Astrocyte (in vitro differentiated cells and primary cell): ENCODE measurements at places on chromosomes 6 and 20. TPM values are rescaled to one million over a fixed set of nuclear protein-coding genes. Genes with fewer than 3 reads are reported as not detected.
A peak's percentile ranks its signal among the peaks of the same experiment; 100 is the strongest.

The ATP6V1G2 gene
- 2.6 and 3.4 TPM in 2 replicates for total RNA-seq

The EMILIN3 gene
- 0.20 TPM in 1 of 2 replicates, not detected in the other for total RNA-seq

The OLIG3 gene
- 0.14 TPM in 1 of 2 replicates, not detected in the other for total RNA-seq

The PLEKHG1 gene
- total RNA-seq: 8.9 and 12.1 TPM in 2 replicates

The FERMT1 gene
- 8.4 and 10.9 TPM in 2 replicates for total RNA-seq

The CD83 gene
- total RNA-seq: 1.6 and 1.8 TPM in 2 replicates

The BRPF3 gene
- total RNA-seq: 28.8 and 32.0 TPM in 2 replicates

The RFX6 gene
- total RNA-seq: not detected in 2 replicates

The SPTLC3 gene
- 5.6 and 5.7 TPM in 2 replicates for total RNA-seq

The ITPR3 gene
- 17.7 and 21.3 TPM in 2 replicates for total RNA-seq

The BHLHE23 gene
- not detected in 2 replicates for total RNA-seq

The KIF25 gene
- not detected in 2 replicates for total RNA-seq

The IL17F gene
- not detected in 2 replicates for total RNA-seq

DNA sequence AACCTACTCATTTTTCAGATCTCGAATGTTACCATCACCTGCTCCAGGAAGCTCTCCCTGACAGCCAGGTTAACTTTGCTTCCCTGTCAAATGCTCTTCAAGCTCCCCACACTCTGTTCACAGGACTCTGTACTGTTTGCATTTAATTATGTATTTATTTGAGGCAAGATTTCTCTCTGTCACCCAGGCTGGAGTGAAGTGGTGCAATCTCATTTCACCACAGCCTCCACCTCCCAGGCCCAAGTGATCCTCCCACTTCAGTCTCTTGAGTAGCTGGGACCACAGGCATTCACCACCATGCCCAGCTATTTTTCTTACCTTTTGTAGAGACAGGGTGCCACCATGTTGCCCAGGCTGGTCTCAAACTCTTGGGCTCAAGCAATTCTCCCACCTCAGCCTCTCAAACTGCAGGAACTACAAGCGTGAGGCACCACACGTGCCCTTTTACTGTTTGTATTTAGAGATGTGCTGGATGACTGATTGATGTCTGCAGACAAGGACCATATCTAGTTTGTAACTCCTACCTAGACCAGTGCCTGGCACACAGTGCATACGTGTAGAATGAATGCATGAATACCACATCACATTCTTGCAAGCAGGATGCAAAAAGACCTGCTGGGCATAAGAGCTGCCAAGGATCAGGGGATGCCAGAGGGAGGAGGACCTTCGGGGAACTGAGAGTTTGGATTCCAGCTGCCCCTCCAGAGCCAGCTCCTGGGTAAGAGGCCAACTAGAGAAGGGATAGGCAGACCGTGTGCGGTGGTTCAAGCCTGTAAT lies 15.6 kb upstream of the CBFA2T2 start:
- H3K36me3 ChIP-seq: no peaks in the 10 kb centered on the region
- H3K27me3 ChIP-seq: peaks cover 26% of the 10 kb centered on the region
- no peak for DNase-seq
- H3K4me3 ChIP-seq: no peak overlapping the region
- H3K4me1 ChIP-seq: no peaks in the 10 kb centered on the region
- no peak overlapping the region for H3K27ac ChIP-seq

- H3K4me1 ChIP-seq: peaks cover 5% of the 10 kb centered on the region
- H3K36me3 ChIP-seq: no peaks in the 10 kb centered on the region
- DNase-seq: no peak
Measured at GRCh38 chr6:27154696-27155095, 92.8 kb upstream of the PRSS16 start.

GRCh38 chr6:20467437-20467836 lies 65.8 kb downstream of the E2F3 start:
- H3K27me3 ChIP-seq: no peaks in the 10 kb centered on the region
- no peak overlapping the region for H3K4me3 ChIP-seq
- H3K36me3 ChIP-seq: no peaks in the 10 kb centered on the region

DNA sequence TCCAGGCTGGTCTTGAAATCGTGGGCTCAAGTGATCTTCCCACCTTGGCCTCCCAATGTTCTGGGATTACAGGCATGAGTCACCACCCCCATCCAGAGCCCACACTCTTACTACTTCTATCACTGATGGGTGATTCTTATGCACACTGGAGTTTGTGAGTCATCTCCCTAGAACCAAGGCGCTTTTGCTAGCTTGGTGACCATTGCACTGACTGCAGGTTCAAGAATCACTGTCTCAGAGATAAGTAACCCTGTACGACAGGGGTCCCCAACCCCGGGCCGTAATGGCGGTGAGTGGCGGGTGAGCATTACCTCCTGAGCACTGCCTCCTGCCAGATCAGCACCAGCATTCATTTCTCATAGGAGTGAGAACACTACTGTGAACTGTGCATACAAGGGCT lies 118.8 kb downstream of the MAP3K7 start:
- H3K36me3 ChIP-seq: no peaks in the 10 kb centered on the region
- H3K27ac ChIP-seq: no peak overlapping the region
- peaks cover 9% of the 10 kb centered on the region for H3K4me1 ChIP-seq

- H3K27me3 ChIP-seq: peaks cover under 1% of the 10 kb centered on the region
- no peak for DNase-seq
- no peak overlapping the region for H3K4me3 ChIP-seq
- H3K36me3 ChIP-seq: no peaks in the 10 kb centered on the region
- H3K27ac ChIP-seq: no peak overlapping the region
Measured at GRCh38 chr6:53658992-53659391, 6.6 kb downstream of the KLHL31 start.

DNA sequence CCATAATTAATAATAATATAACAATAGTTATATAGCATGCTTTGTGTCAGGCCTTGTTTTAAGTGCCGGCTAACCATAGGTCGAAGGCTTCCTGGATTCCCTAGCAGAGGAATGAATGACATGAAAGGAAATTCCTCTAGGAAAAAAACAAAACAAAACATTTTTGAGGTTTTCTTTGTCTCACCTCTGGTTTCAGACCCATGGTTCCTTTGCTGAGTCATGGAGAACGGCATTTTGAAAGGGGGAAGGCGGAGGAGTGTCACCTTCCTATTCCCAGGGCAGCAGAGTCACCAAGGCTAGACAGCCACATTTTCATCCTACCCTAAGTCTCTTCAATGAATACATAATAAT lies 25.3 kb upstream of the CCND3 start:
- peaks cover 29% of the 10 kb centered on the region for H3K4me1 ChIP-seq
- H3K27ac ChIP-seq: peak overlapping the region; percentile 80
- no peaks in the 10 kb centered on the region for H3K27me3 ChIP-seq
- DNase-seq: peak; percentile 88
- H3K36me3 ChIP-seq: no peaks in the 10 kb centered on the region

- no peaks in the 10 kb centered on the region for H3K4me1 ChIP-seq
- H3K27me3 ChIP-seq: no peaks in the 10 kb centered on the region
- peaks cover 4% of the 10 kb centered on the region for H3K36me3 ChIP-seq
Measured at GRCh38 chr6:166534658-166535406, 51.6 kb downstream of the RAMACL start.

- H3K27ac ChIP-seq: no peak overlapping the region
- H3K27me3 ChIP-seq: peaks cover 4% of the 10 kb centered on the region
- H3K4me1 ChIP-seq: no peaks in the 10 kb centered on the region
- H3K4me3 ChIP-seq: no peak overlapping the region
- DNase-seq: no peak
Measured at GRCh38 chr20:38874460-38875174, 51.6 kb upstream of the FAM83D start.

- peaks cover 16% of the 10 kb centered on the region for H3K4me1 ChIP-seq
- no peaks in the 10 kb centered on the region for H3K36me3 ChIP-seq
- no peak overlapping the region for H3K27ac ChIP-seq
- DNase-seq: no peak
- H3K27me3 ChIP-seq: no peaks in the 10 kb centered on the region
Measured at GRCh38 chr6:107440936-107441335, 18.4 kb downstream of the PDSS2 start.

- no peak overlapping the region for H3K27ac ChIP-seq
- H3K36me3 ChIP-seq: no peaks in the 10 kb centered on the region
- no peak overlapping the region for H3K4me3 ChIP-seq
- peaks cover 24% of the 10 kb centered on the region for H3K27me3 ChIP-seq
Measured at GRCh38 chr20:46178891-46179290, 60.8 kb downstream of the CD40 start.

DNA sequence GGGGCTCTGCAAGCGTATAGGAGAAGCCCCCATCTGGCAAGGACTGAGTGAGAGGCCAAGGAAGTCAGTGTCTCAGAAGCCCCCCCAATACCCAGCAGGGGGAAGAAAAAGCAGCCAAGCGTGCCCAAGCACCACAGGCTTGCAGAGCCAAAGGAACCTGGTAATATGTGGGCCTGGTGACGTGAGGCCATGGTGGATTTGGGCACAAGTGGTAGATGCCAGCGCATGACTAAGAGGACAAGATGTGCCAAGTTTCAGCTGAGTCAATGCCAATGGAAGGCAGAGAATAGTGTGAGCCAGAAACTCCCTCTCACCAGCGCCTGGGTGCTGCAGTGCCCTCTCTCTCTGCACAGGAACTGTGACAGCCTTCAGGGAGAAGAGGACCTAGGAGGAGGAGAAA lies 110.0 kb downstream of the QRSL1 start:
- H3K4me3 ChIP-seq: no peak overlapping the region
- H3K27me3 ChIP-seq: no peaks in the 10 kb centered on the region
- DNase-seq: no peak
- no peaks in the 10 kb centered on the region for H3K4me1 ChIP-seq
- H3K36me3 ChIP-seq: no peaks in the 10 kb centered on the region

DNA sequence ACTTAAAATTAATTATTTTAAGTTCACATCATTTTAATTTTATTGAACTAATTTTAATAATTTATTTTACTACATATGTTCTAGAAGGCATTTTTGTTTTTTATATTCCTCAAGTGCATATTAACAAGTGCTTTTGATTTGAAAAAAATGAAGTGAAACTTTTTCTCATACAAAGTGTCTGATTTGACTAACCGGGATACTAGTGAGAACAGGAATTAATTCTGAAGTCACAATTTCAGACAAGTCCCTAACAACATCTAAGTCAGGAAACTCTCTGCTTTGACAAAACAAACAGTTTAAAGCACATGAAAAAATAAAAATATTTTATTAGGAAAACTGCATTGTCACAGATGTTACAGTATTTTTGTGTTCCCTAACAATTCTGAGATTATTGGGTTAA lies 1166.3 kb upstream of the CITED2 start:
- no peak overlapping the region for H3K4me3 ChIP-seq
- H3K36me3 ChIP-seq: no peaks in the 10 kb centered on the region
- no peaks in the 10 kb centered on the region for H3K27me3 ChIP-seq
- no peak for DNase-seq
- H3K27ac ChIP-seq: peak overlapping the region; percentile 47
- H3K4me1 ChIP-seq: peaks cover 35% of the 10 kb centered on the region

GRCh38 chr6:45650524-45651135 lies 272.9 kb upstream of the SUPT3H start:
- peak; percentile 96 for DNase-seq
- H3K36me3 ChIP-seq: no peaks in the 10 kb centered on the region
- peaks cover 44% of the 10 kb centered on the region for H3K4me1 ChIP-seq
- H3K4me3 ChIP-seq: no peak overlapping the region

- no peaks in the 10 kb centered on the region for H3K27me3 ChIP-seq
- DNase-seq: peak; percentile 92
- peaks cover 26% of the 10 kb centered on the region for H3K4me1 ChIP-seq
- no peaks in the 10 kb centered on the region for H3K36me3 ChIP-seq
- peak overlapping the region; percentile 97 for H3K27ac ChIP-seq
- peak overlapping the region; percentile 48 for H3K4me3 ChIP-seq
Measured at GRCh38 chr6:112298021-112298745, 43.8 kb upstream of the LAMA4 start.

- no peaks in the 10 kb centered on the region for H3K4me1 ChIP-seq
- no peak for DNase-seq
- H3K27me3 ChIP-seq: no peaks in the 10 kb centered on the region
Measured at GRCh38 chr6:167529444-167530335, 204.8 kb downstream of the TTLL2 start.

- H3K4me1 ChIP-seq: no peaks in the 10 kb centered on the region
- no peak for DNase-seq
Measured at GRCh38 chr6:38929560-38929959, 119.0 kb upstream of the GLP1R start.

GRCh38 chr6:129598244-129599187 lies 111.5 kb downstream of the ARHGAP18 start:
- no peaks in the 10 kb centered on the region for H3K4me1 ChIP-seq
- DNase-seq: peak; percentile 53
- H3K27ac ChIP-seq: no peak overlapping the region
- no peaks in the 10 kb centered on the region for H3K27me3 ChIP-seq
- peaks cover 4% of the 10 kb centered on the region for H3K36me3 ChIP-seq

GRCh38 chr6:10033223-10033829 lies 381.5 kb downstream of the TFAP2A start:
- no peak overlapping the region for H3K4me3 ChIP-seq
- no peaks in the 10 kb centered on the region for H3K36me3 ChIP-seq
- H3K27ac ChIP-seq: no peak overlapping the region
- peak; percentile 35 for DNase-seq
- peaks cover 5% of the 10 kb centered on the region for H3K4me1 ChIP-seq

GRCh38 chr20:56392881-56393482 lies 537 bp downstream of the CSTF1 start:
- H3K4me3 ChIP-seq: peak overlapping the region; percentile 96
- peak overlapping the region; percentile 95 for H3K27ac ChIP-seq

GRCh38 chr6:12749531-12750379 lies 33.2 kb downstream of the PHACTR1 start:
- H3K36me3 ChIP-seq: no peaks in the 10 kb centered on the region
- H3K27me3 ChIP-seq: peaks cover 17% of the 10 kb centered on the region
- H3K4me1 ChIP-seq: no peaks in the 10 kb centered on the region
- no peak overlapping the region for H3K4me3 ChIP-seq
- DNase-seq: no peak

GRCh38 chr6:138588805-138589434 lies 89.6 kb upstream of the NHSL1 start:
- H3K36me3 ChIP-seq: no peaks in the 10 kb centered on the region
- DNase-seq: no peak

- no peak for DNase-seq
- no peaks in the 10 kb centered on the region for H3K36me3 ChIP-seq
- H3K4me1 ChIP-seq: no peaks in the 10 kb centered on the region
- no peak overlapping the region for H3K27ac ChIP-seq
- H3K4me3 ChIP-seq: no peak overlapping the region
Measured at GRCh38 chr20:40433341-40433861, 255.6 kb downstream of the MAFB start.

- DNase-seq: peak; percentile 47
- no peaks in the 10 kb centered on the region for H3K36me3 ChIP-seq
- H3K4me3 ChIP-seq: no peak overlapping the region
- H3K27me3 ChIP-seq: no peaks in the 10 kb centered on the region
Measured at GRCh38 chr20:9374480-9374879, 139.9 kb upstream of the LAMP5 start.

DNA sequence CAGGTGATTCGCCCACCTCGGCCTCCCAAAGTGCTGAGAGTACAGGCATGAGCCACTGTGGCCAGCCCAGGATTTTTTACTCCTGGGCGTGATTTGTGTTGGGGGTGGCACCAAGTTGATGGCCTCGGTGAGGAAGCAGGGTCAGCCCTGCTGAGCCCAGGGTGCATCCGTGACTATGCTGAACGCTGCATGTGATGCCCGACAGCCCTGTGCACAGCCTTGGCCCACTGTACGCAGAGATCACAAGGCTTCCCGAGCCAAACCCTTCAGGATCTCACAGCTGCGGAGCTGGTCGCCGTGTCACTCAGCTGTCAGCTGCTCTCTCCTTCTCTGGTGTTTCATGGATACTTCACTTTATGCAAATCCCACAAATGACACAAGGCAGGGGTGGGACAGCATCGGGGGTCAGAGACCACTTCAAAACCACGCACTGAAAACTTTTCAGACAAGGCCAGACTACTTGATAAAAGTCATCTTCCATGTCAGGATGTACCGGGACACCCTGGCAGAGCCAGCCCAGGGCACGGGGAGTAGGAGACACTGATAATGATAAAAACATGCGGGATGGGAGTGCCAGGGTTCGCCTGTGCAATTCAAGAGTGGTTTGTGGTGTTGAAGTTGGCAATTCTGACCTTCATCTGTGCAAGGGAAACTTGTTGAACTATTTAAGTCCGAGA lies 31.2 kb upstream of the RPS6KA2 start:
- no peak for DNase-seq
- H3K27me3 ChIP-seq: peaks cover 19% of the 10 kb centered on the region
- H3K4me3 ChIP-seq: no peak overlapping the region
